ENCODE measurements at places on chromosomes 11 and 22.
A peak's percentile ranks its signal among the peaks of the same experiment; 100 is the strongest.

DNA sequence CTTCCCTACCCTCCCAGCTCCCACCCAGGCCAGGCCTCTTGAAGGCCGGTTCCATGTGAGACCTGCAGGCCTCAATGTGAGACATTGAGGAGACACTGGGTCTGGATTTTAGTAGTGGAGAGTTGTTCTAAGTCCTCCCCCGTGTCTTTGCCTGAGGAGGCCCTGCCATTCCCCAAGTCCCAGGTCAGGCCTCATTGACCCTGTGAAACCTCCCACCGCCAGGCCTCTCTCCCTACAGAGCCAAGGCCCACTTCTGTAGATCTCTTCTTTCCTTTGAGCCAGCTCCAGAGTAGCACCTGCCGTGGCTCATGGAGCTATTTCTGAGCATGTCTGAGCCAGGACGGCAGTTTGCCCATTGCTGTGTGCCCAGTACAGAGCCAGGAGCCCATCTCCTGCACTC is 1419.6 kb downstream of the TBC1D22A start:
- DNase-seq, result no peak

DNA sequence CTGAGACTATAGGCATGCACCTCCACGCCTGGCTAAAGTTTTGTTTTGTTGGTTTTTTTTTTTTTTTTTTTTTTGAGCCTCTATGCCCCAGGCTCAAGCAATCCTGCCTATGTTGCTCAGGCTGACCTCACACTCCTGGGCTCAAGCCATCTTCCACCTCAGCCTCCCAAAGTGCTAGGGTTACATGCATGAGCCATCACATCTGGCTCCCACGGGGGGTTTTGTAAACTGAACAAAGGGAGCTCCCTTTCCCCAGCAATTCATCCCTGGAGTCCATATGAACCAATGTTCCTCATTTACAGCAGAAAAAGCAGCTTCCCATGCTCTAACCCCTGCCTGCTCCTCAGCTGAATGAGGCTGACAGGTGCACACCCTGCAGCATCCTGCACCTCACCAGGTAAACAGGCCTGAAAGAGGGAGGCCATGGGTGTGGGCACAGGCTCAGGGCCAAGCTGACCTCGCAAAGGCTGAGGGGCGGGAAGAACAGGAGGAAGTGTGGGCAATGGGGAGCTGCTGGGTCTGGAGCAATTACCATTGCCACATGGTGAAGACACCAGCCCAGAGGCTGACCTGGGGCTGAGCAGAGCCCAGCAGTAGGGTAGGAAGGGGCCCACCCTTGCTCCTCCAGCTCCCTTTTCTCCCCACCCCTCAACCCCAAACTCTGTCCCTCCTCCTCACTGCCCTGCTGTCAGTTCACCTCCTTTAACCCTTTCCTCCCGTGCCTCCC is 58.2 kb downstream of the RBX1 start:
- DNase-seq, result no peak

DNA sequence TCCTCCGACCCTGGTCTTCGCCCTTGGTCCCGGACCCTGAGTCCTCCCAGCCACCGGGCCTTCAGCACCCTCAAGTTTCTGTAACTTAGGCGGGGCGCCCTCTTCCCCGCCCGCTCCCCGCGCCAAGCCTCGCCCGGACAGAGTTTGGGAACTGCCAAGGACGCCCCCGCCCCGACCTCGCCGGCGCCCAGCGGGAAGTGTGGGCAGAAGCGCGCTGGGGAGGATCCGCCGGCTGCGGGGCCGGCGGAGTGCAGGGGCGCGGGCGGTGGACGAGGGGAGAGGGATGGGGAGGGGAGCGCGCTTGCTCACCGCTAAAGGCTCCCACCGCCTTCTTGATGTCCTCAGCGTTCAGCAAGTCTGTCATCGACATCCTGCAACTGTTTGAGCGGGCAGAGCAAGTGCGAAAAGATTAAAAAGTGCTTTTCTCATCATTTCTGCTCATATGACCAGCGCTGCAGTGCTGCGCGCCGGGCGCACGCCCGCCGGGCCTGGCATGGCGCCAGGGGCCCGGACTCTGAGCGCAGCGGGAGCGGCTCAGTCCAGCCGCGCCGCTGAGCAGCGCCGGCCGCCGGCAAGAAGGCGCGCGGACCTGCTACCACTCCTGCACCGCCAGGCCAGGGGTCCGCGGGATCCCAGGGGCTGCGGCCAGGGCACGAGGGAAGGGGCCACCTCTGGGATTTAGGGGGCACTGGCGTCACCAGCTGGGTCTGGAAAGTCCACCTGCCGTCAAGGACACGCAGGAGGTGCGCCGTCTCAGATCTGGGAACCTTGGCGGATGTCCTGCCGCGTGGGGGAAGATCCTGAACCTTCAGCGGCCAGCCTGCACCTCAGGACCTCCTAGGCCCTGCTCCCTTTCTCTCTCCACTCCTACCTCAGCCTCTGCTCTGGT is at the start of gene PVALB:
PVALB (minus strand) TSS at position 400 of the 889 bp plus-strand sequence; CDS start at position 370, 30 bp downstream.
- peak; percentile 57 for DNase-seq

DNA sequence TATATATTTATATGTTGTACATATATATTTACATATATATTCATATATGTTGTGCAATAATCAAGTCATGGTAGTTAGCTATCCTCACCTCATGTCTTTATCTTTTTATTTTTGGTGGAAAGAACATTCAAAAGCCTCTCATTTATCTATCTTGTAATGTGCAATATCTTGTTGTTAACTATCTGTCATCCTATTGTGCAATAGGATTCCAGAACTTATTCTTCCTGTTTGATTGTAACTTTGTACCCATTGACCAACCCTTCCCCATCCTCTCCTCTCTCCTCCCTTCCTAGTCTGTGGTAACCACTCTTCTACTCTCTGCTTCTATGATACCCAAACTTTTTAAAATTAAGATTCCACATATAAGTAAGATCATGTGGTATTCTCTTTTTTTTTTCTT is 115.6 kb upstream of the PDGFD start:
- no peak for DNase-seq

DNA sequence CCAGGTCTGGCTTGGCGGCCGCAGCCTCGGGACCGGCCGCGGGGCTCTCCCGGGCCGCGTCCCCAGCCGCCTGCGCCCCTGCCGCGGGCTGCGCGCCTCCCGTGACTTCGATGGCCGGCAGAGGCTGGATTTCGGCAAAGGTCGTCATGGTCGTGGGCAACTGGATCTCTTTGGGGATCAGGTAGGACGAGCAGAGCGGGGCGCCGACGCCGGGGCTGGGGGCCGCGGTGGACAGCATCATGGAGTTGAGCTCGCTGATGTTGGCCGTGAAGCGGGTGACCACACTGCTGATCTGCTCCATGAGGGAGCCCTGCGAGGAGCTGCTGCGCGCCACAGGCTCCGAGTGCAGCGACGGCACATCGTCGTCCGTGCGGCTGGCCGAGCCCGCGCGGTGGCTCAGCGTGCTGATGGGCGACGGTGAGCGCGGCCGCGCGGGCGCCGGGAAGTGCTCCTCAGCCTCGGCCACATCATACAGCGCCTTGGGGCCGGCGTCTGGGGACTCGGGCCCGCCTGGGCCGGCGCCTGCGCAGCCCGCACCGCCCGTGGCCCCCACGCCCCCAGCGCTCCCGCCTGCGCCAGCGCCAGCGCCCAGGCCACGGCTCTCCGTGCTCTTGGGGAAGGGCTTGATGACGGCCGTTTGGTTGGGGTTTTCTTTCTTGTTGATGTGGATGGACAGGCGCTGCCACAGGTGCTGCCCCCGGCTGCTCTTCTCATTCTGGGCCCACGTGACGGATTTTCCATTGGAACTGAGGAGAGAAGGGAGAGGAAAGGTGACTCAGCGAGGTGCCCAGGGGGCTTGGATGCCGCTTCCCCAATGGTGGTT is 171.4 kb upstream of the CTSC start:
- peak; percentile 55 for DNase-seq

DNA sequence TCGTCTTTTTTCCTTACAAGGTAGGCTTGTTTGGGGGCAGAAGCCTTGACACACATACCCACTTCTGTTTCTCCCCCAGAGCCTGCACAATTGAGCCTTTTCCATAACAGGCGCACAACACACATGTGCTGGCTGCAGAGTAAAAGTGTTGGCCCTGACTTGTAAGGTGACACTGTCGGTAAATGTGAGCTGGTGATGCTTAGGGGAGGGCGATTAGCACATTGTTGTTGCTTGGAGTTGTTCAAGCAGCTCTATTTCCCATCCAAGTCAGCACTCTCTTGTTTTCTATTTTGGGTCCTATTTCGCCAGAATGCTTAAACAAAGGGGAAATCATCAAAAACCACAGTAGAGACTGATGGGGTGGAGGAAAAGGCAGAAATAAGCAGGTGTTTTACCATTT is 51.9 kb upstream of the PTPRJ start:
- DNase-seq, result no peak

GRCh38 chr11:27296497-27296896 is 66.5 kb downstream of the CCDC34 start:
- DNase-seq, result no peak

GRCh38 chr22:39534092-39534506 is 1.6 kb upstream of the RPS19BP1 start:
- DNase-seq, result no peak

Measured in left ventricle myocardium superior (tissue), 1 donor.